ENCODE measurements at places on chromosomes 7 and 10. TPM values are rescaled to one million over a fixed set of nuclear protein-coding genes. Genes with fewer than 3 reads are reported as not detected.

DNA sequence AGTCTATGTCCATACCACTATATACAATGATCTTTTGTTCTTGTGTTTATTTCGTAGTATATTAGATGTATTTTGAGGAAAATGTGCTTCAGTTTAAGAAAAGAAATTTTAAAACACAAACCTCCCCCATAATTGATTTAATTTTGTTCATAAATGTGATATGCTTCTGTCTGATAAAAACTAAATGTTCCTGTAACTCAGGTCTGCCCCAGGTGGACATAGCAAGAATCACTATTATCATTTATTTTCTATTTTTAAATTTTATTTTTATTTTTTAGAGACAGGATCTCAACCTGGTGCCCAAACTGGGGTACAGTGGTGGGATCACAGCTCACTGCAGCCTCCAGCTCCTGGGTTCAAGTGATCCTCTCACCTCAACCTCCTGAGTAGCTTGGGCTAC lies 43.2 kb downstream of the BEND7 start:
- H3K36me3 ChIP-seq, result no peaks in the 10 kb centered on the region
- DNase-seq, result no peak
- no peak overlapping the region for H3K27ac ChIP-seq
- H3K4me3 ChIP-seq, result no peak overlapping the region

DNA sequence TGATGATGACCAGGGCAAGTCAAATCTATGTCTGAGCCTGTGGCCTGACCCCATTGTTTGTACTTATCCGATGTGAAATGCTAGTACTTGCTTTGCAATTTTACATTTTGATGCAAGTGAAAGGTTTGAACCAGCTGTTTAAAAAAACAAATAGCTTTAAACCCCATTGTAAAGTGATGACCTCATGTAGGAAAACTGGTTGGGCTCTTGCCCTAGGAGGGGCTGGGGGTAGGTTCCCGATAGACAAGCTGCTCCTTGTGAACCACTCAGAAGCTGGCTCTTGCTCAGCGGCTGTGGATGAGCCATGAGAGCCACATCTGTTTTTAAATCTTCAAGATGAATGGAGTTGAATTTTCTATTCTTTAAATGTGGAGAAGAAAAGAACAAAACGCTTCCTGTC lies 185.3 kb downstream of the WDR11 start:
- H3K36me3 ChIP-seq, result no peaks in the 10 kb centered on the region
- H3K27ac ChIP-seq, result no peak overlapping the region
- DNase-seq, result no peak
- H3K27me3 ChIP-seq, result no peaks in the 10 kb centered on the region
- no peaks in the 10 kb centered on the region for H3K4me1 ChIP-seq

The SNX10 gene
- total RNA-seq, result 9.6 TPM

The GARIN1A gene
- 0.50 TPM for total RNA-seq

- no peaks in the 10 kb centered on the region for H3K27me3 ChIP-seq
- H3K27ac ChIP-seq, result no peak overlapping the region
- DNase-seq, result no peak
Measured at GRCh38 chr10:67225226-67225625, 299.4 kb downstream of the LRRTM3 start.

DNA sequence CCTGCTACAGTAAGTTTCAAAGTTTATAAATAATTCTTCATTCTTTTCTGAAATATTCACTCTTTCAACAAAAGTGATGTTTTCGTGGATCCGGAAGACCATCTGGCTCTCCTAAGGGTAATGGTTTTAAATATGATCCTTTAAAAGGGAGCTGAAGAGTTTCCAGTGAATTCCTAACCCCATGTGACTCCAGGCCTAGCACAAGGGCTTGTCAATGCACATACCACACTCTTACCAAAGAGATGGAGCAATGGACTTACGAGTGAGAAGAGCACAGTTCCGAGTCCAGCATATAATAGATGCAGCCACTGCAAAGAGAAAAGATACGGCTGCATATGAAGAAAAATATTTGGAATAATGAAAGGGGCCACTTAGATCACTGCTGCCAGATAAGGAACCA lies 32.1 kb upstream of the GATAD1 start:
- H3K4me3 ChIP-seq, result no peak overlapping the region
- DNase-seq, result no peak
- no peaks in the 10 kb centered on the region for H3K27me3 ChIP-seq
- H3K36me3 ChIP-seq, result no peaks in the 10 kb centered on the region

All from H9 (cell line).